ENCODE measurements at places on chromosomes 12 and 14.

DNA sequence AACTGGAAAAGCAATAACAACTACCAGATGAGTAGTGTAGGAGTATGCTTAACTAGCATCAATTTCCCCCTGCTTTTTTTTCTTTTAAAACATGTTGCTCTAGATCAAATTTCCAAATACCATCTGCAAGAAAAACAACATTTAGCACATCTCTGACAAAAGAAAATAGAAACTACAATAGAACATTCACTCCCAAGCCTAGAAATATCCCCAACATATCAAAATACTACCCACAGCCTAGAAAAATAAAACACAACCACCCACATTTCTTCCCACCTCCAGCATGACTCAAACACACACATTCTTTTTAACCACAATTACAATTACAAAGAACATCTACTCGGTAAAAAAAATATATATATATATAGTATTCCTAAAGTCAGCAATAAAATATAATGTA, 120.0 kb downstream of the PPFIA2 start:
- DNase-seq = no peak

DNA sequence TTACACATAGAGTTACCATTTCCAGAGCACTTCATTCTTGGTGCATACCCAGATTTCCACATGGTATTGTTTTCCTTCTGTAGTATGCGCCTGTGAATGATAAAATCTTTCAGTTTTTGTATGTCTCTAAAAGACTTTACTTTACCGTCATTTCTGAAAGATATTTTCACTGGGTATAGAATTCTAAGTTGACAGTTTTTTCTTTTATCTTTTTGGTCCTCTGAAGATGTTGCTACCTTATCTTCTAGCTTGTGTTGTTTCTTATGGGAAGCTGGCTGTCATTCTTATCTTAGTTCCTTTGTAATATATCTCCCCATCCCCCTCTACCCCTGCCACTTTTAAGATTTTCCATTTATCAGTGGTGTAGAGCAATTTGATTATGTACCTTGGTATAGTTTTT, 36.7 kb downstream of the PRMT8 start:
- no peak for DNase-seq

DNA sequence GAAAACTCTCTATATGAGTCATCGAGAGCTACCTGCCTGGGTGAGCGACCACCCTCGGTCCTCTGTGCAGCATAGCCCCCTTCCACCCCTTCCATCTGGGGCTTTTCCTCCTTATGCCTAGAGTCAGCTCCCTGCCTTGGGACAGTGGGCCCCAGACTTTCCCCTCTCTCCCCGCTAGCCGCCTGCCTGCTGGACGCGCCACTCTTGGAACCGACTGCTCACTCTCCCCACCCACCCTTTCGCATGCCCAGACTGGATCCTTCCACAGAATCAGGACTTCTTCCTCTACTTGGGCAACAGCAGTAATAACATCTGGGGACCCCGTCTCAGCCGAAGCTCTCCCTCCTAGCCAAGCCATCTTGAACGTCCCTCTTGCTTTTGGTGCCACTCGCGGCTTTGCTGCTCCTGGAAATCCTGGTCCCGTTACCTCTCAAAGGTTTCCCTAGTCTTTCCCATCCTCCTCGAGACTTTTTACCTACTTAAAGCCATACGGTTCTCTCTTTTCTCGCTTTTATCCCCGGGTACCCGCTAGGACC, 671 bp downstream of the ESYT1 start:
- DNase-seq = no peak

- no peak for DNase-seq
Measured at GRCh38 chr12:114119316-114119715, 153.2 kb upstream of the RBM19 start.

- DNase-seq = no peak
Measured at GRCh38 chr14:85125291-85125670, 404.7 kb upstream of the FLRT2 start.

GRCh38 chr12:89267404-89267803, 84.9 kb downstream of the DUSP6 start:
- no peak for DNase-seq

- DNase-seq = no peak
Measured at GRCh38 chr14:87934185-87934584, 58.8 kb downstream of the GALC start.

DNA sequence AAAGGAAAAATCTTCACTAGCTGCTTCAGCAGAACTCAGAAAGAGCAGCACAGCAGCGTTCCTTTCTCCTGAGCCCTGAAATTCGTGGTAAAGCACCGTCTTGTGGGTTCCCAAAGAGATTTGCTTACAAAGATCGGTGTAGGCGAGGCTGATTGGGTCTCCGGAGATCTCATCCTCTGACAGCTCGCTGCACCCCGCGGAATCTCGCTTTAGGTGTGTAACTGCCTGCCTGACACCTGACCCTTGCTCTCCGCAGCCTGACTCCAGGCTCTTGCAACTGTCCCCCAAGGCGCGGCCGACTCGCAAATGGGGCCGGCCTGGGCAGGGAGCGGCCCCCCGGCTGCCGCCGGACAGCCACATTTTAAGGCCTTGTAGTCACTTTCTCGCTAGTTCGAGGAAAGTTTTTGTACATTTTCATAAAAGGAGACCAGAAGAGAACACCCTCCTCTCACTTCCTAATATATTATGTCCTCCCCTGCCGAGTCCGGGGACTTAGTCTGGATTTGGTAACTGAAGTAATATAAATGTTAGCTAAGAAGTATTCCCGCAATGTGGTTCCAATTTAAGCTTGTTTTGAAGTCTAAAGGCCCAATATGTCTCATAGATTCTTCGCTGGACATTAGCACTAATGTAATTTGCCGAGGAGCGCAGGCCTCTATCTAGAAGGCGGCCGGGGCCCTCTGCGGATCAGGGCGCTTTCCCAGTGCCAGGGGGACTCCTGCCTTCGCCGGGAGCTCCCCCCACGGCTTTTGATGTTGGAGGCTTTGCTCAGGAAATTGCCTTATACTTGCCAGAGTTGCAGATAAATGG, 177.3 kb upstream of the CDKN3 start:
- DNase-seq = no peak

DNA sequence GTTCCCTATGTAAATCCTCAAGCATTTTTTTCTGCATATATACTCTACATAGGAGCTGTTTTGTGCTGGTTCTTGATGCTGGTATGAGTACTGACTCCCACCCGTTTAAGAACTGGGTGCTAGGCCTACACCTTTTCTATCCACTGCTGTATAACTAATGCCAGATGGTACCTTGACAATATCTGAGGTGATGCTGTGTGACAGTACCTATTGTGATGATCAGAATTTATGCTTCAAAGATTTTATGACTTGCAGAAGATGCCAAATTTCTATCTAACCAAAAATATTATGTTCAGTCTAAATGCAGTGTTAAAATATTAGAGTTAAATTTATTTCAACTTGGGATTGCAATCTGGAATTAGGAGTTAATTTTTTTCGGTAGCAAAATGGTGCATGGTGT, 272.3 kb upstream of the NOVA1 start:
- no peak for DNase-seq

- DNase-seq = no peak
Measured at GRCh38 chr12:6284273-6284672, 26.2 kb upstream of the PLEKHG6 start.

DNA sequence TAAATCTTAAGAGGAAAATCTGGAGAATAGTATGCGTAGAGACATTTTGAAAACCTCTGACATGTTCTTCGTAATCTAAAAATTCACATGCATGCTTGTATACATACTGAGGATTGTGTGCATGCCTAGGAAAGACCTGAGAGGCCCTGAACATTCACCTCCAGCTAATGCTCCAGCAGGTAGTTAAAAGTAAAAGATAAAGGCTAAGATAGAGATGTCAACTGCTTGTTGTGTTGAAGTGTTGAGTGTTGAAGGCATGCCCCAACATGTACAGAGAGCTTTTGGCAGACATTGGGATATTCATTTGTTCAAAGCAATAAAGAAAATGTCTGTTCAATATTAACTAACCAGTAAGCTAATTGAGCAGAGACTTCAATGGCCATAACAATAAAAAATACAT, 118.6 kb upstream of the SYT1 start:
- DNase-seq = no peak

DNA sequence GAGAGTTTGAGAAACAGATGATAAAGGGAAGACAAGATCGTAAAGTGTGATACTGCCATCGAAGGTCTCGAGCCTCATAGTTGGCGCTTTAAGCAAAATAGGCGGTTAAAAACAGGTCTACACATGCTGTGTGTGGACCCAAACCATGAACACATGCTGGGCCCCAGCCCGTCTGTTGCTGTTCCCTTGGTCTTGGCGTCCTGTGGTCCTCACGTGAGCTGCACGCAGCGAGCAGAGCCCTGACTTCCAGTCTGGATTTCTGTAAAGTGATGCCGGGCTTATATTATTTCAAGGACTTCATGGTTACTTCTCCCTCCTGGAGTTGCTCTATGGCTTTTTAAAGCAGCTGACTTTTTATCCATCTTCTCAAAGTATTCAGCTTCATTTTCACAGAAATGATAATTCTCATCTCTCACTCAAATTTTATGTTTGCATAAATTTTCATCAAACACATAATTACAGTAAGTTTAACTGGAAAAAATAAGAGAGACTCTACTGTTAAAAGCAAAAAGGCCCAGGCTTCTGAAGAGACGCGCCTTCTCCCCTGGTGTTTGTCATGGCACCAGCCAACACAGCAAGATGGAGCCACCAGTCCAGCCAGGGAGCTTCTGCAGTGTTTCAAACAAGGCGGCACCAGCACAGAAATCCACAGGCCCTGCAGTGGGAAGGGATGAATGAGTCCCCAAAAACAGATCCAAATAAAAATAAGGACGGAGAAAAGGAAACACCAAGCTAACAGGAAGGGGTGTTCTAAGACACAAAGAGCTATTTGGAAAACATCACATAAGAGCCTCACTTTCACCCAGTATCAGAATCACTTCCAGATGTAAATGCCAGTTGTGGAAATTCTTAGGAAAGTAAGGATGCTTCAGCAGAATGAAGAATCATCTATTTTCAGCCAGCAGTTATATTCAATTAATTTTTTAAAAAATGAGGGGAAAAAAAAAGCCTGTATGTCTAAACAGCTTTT, 24.9 kb downstream of the SFSWAP start:
- no peak for DNase-seq

DNA sequence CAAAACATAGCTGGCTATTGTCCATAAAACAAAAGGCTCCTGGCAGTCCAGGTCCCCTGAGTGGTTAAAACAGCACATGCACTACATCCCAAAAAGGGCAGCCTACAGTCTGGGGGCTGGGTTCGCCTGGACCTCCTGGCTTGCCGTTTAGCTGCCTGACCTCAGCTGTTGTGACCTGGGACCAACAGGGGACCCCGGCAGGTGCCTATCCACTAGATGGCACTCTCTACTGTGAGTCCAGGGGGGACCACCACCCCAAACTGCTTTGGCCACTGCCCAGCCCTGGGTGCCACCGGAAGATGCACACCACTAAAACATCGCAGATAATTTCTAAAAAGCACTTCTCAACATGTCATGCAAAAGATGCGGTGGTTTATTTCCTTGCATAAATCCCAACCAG, 2.9 kb upstream of the RTL1 start:
- DNase-seq = no peak

GRCh38 chr12:105616971-105617540, 286.6 kb downstream of the C12orf75 start:
- no peak for DNase-seq

DNA sequence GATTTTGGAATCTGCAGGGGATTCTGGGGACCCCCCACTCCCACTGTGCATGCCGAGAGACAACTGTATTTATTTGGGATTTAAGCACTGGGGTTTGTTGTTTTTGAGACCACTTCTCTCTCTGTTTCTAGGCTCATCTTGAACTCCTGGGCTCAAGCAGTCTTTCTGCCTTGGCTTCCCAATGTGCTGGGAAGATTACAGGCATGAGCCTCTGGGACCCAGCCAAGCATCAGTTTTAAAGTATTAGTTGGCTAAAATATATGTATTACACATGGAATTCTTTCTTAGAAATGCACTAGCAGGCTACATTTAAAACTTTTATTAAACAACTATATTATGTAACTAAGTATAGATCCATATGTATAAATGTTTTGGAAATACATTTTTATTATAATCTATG, 78.3 kb downstream of the AEBP2 start:
- DNase-seq = no peak

Measured in stimulated activated CD4-positive, alpha-beta T cell treated with anti-CD3 and anti-CD28 coated beads, TNF-alpha, amount 100 ng/mL, for 24 hours (primary cell).